DND-41 (cell line): ENCODE measurements at places on chromosomes 3 and 15.

DNA sequence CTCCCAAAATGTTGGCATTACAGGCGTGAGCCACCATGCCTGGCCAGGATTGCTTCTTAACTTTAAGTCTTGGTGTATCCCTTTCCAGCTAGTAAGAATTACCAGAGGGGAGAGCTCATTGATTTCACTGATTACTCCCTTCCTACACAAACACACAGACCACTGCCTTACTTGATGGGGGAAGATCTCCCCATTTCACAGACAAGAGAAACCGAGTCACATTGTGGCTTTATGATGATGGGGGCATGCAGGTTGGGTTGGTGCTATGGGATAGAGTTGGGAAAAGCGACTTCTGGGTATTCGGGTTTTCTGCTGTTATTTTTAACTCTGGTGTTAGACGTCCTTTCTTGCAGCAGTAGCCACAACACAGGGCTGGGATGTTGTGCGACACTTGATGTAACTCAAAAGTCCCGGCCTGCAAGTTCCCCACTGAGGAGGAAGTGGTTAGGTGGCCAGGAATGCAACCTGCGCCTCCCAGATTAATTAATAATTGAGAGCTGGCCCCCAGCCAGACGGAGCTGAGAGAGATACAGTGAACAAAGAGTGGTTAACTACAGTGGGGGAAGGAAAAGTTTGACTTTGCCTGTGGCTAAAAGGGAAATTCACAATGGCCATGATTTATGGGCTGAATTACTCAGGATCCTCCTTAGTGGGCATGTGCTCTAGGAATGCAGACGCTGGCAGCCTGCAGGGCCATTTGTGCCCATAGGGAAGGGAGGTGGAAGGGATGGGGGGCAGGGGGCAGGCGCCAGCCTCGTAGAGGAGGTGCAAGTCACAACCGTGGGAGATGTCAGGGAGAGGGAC is 63.6 kb downstream of the SMAD6 start:
- no peaks in the 10 kb centered on the region for H3K4me1 ChIP-seq
- no peak overlapping the region for H3K4me3 ChIP-seq

- no peaks in the 10 kb centered on the region for H3K4me1 ChIP-seq
- peaks cover 6% of the 10 kb centered on the region for H3K27me3 ChIP-seq
- H3K36me3 ChIP-seq = no peaks in the 10 kb centered on the region
Measured at GRCh38 chr3:52784931-52785590, 7.7 kb downstream of the ITIH1 start.

- no peak for DNase-seq
- H3K27me3 ChIP-seq = no peaks in the 10 kb centered on the region
- H3K27ac ChIP-seq = no peak overlapping the region
- no peaks in the 10 kb centered on the region for H3K4me1 ChIP-seq
Measured at GRCh38 chr3:45773072-45773471, 23.3 kb downstream of the SLC6A20 start.

GRCh38 chr3:20540066-20540465 is 354.1 kb upstream of the SGO1 start:
- no peaks in the 10 kb centered on the region for H3K4me1 ChIP-seq
- no peak overlapping the region for H3K4me3 ChIP-seq
- no peak overlapping the region for H3K27ac ChIP-seq
- no peaks in the 10 kb centered on the region for H3K27me3 ChIP-seq

DNA sequence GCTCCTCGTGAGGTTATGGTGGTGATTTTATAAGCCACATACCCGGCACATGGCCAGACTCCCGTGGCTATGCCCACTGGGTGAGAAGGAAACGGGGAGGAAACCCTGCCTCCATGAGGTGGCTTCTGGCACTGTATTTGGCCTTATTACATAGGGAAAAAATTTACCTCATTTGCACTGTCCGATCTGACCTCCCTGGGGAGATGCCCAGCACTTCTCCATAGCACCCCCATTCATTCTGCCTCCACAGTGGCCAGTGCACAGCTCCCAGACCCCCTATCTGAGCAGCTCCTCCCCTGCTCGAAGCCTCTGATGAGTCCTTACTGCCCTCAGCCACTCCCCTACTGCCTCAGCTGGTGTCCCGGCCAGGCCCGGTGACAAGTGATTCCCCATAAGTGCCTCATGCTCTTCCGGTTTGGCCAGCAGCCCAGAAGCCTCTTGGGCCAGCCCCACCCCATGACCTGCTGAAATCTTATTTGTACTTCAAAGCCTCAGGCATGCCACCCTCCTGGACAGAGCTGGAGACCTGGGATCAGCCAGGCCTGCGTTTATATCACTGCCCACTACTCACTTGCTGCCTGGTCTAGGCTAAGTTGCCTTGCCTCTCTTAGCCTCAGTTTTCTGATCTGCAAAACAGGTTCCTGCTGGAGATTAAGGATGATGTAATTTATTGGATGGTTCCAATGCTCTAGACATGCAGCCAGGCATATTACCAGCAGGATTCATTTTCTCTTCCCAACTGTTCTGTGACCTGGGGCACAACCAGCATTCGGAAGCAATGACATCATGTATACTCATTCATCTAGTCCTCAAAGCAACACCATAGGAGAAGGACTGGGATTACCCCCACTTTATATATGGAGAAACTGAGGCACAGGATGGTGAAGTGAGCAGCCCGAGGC is 30.6 kb upstream of the SLC6A6 start:
- no peak overlapping the region for H3K27ac ChIP-seq
- H3K4me1 ChIP-seq = no peaks in the 10 kb centered on the region
- H3K27me3 ChIP-seq = no peaks in the 10 kb centered on the region
- no peaks in the 10 kb centered on the region for H3K36me3 ChIP-seq

DNA sequence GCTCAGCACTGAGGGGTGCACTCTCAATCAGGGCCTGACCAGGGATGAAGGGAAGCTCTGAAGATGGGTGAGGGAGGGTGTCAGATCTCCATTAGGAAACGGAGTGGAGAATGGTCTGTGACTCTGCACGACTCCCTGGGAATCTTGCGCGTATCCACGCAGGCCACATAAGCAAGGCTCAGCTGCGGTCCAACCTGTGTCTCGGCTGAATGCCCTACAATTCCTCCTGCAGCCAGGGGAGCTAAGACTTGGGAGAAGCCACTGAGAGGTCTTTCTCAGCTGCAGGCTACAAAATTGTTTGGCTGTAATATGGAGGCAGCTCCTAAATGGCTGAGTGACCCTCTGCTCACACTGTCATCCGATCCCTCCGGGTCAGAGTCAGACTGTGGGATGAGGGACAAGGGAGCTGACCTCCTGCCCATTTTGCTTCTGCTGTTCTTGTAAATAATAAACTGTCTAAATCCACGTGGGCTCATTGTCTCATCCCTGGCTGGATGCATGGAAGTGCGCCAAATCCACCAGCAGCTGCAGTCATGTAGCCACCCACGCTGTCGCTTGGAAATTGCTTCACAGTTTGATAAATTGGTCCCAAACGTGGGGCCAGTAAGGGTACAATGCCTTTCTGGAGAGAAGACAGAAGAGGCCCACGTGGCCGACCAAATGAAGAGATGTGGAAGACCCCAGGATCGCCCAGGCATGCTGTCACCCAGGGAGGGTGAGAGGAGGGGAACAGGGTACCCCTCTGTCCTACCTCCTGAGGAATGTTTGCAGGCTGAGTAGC is 30.5 kb downstream of the ALS2CL start:
- no peaks in the 10 kb centered on the region for H3K4me1 ChIP-seq
- H3K4me3 ChIP-seq = no peak overlapping the region
- no peaks in the 10 kb centered on the region for H3K27me3 ChIP-seq
- no peaks in the 10 kb centered on the region for H3K36me3 ChIP-seq

GRCh38 chr3:98013411-98014267 is 21.5 kb downstream of the GABRR3 start:
- no peak overlapping the region for H3K27ac ChIP-seq
- H3K27me3 ChIP-seq = no peaks in the 10 kb centered on the region
- no peaks in the 10 kb centered on the region for H3K36me3 ChIP-seq
- 0 out of 2 replicates have a peak, but pooled peaks cover 2% of the 10 kb centered on the region for H3K4me1 ChIP-seq
- no peak overlapping the region for H3K4me3 ChIP-seq

DNA sequence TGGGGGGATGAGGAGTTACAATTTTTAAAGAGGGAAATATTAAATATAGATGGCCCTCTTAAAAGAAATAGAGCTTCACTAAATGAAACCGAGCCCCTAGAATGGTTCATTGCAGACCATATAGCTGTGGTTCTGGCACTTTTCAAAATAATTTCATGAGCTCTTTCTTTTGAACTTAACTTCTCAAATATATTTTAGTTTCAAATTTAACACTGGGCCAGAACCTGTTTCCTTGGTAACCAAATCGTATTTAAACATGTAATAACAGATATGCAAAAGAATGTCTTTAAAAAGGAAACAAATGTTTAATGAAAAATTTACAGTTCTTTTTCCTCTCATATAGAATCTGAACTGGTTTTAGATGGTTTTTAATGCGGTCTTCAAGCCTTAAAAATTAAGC is 20.1 kb downstream of the ZBTB38 start:
- H3K4me1 ChIP-seq = no peaks in the 10 kb centered on the region
- H3K27ac ChIP-seq = no peak overlapping the region

DNA sequence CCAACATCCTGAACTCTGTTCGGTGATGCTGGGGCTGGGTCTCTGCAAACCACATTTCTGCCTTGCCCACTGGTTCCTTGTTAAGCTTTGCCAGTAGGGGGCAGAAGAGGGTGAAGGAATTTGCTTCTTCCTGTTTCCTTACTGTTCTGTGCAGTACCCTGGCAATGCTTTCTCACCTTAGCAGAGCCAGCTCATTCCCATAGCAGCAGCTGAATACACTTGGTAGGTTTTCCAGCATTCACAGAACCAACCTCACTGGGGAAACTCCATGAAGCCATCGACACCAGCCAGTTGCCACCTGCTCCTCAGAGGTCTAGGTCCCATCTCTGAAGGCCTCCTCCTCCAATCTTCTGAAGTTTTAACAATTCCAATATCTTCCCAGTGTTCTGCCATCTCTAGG is 308.4 kb downstream of the PDCD6IP start:
- H3K27ac ChIP-seq = peak overlapping the region; percentile 63
- H3K4me1 ChIP-seq = peaks cover 49% of the 10 kb centered on the region
- no peak overlapping the region for H3K4me3 ChIP-seq

GRCh38 chr3:117404141-117404540 is 694.6 kb downstream of the TUSC7 start:
- H3K36me3 ChIP-seq = no peaks in the 10 kb centered on the region
- no peaks in the 10 kb centered on the region for H3K4me1 ChIP-seq
- H3K27ac ChIP-seq = no peak overlapping the region
- no peak for DNase-seq

GRCh38 chr3:184498986-184499606 is 62.5 kb upstream of the EPHB3 start:
- H3K36me3 ChIP-seq = no peaks in the 10 kb centered on the region
- H3K4me3 ChIP-seq = no peak overlapping the region
- H3K4me1 ChIP-seq = no peaks in the 10 kb centered on the region
- H3K27me3 ChIP-seq = peaks cover 8% of the 10 kb centered on the region
- no peak overlapping the region for H3K27ac ChIP-seq

DNA sequence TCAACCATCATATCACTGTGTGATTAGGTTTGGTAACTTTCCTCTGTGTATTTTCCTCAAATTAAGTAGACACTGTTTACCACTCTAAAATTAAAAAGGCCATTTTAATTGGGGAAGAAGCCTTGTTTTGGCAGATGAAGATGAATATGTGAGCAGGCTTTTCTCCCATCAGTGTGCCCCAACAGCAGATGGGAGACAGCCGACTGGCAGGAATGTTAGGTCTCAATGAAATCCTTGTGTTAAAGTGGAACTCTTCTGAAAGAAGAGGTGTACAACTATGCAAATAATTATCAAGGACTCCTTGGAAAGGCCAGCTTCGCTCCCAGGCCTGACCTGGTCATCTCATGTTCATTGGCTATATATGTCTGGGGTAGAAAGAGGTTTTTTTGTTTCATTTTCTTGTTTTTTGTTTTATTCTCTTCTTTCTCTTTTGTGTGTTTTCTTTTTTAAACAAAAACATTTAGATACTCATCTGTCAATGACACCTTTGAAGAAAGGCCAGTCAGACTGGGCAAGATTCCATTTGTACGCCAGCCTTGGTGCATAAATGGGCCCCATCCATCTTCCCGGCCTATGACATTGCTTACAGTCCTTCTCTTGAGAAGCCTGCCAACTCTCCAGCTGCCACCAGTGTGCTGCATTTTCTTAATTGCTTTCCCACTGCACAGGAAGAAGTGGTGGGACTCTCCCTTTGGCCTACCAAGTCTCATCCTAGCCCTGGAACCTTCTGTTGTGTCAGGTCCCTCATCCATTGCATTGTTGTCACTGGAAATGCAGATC is 25.8 kb downstream of the LRTM1 start:
- DNase-seq = no peak
- no peak overlapping the region for H3K4me3 ChIP-seq
- H3K27me3 ChIP-seq = no peaks in the 10 kb centered on the region
- H3K4me1 ChIP-seq = no peaks in the 10 kb centered on the region

- H3K4me3 ChIP-seq = no peak overlapping the region
- no peak for DNase-seq
- no peaks in the 10 kb centered on the region for H3K27me3 ChIP-seq
- no peaks in the 10 kb centered on the region for H3K4me1 ChIP-seq
Measured at GRCh38 chr15:26129852-26130251, 266.7 kb upstream of the ATP10A start.

DNA sequence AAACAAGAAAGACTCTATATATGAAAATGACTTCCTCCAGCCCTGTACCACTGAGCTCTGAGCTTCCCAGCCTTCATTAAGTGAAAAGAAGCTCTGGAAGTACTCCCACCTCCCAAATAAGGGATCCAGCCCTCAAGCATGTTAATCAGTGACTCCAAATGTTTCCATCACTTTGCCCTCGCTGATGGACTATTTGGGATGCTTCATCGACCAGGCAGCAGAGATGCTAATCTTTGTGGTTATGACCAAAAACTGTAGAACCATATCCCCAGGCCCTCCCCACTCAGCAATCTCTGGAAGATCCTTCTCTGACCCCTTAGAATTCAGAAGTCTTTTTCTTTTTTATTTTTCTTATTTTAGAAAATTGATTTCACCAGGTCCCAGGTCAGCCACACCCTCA is 2.3 kb upstream of the CTDSPL start:
- H3K27me3 ChIP-seq = no peaks in the 10 kb centered on the region
- H3K27ac ChIP-seq = no peak overlapping the region; the same call in 1 of the 2 replicates
- DNase-seq = no peak
- no peaks in the 10 kb centered on the region; the same call in 1 of the 2 replicates for H3K36me3 ChIP-seq
- no peak overlapping the region for H3K4me3 ChIP-seq

DNA sequence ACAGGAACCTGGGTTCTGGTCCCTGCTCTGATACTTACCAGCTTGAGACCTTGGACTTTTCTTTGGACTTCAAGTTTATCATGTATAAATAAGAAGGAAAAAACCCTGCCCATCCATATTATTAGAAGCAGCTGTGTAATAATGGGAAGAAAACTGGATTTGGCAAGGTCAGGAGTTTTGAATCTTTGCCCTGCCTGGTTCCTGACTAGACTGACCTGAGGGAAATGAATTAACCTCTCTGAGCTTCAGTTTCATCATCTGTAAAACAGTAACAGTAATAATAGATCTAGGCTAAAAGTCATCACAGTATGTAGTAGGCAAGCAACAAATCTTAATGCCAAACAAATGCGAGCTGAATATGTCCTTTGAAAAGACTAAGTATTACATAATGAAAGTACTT is 68.8 kb downstream of the FSIP1 start:
- H3K36me3 ChIP-seq = no peaks in the 10 kb centered on the region
- DNase-seq = no peak
- H3K27ac ChIP-seq = no peak overlapping the region
- H3K4me3 ChIP-seq = no peak overlapping the region
- H3K27me3 ChIP-seq = peaks cover 4% of the 10 kb centered on the region

- H3K27ac ChIP-seq = no peak overlapping the region
- H3K36me3 ChIP-seq = no peaks in the 10 kb centered on the region
- H3K4me1 ChIP-seq = no peaks in the 10 kb centered on the region
- no peak overlapping the region for H3K4me3 ChIP-seq
- H3K27me3 ChIP-seq = no peaks in the 10 kb centered on the region
Measured at GRCh38 chr3:185986198-185986777, 48.5 kb upstream of the TRA2B start.

GRCh38 chr3:39294446-39295183 is 14.8 kb upstream of the CX3CR1 start:
- H3K27me3 ChIP-seq = no peaks in the 10 kb centered on the region
- peaks cover 46% of the 10 kb centered on the region for H3K4me1 ChIP-seq
- peak; percentile 50 for DNase-seq
- H3K27ac ChIP-seq = peak overlapping the region; percentile 15; the same call in 1 of the 2 replicates
